ENCODE measurements at places on chromosomes 11 and 22.

- DNase-seq, result no peak
Observed at GRCh38 chr22:42913874-42914510, 56.9 kb upstream of the ARFGAP3 start.

- no peak for DNase-seq
Observed at GRCh38 chr22:43796567-43796966, 15.5 kb downstream of the EFCAB6 start.

- no peak for DNase-seq
Observed at GRCh38 chr11:106827687-106828086, 190.6 kb downstream of the GUCY1A2 start.

GRCh38 chr11:104205838-104206237, 41.9 kb upstream of the PDGFD start:
- DNase-seq, result no peak

DNA sequence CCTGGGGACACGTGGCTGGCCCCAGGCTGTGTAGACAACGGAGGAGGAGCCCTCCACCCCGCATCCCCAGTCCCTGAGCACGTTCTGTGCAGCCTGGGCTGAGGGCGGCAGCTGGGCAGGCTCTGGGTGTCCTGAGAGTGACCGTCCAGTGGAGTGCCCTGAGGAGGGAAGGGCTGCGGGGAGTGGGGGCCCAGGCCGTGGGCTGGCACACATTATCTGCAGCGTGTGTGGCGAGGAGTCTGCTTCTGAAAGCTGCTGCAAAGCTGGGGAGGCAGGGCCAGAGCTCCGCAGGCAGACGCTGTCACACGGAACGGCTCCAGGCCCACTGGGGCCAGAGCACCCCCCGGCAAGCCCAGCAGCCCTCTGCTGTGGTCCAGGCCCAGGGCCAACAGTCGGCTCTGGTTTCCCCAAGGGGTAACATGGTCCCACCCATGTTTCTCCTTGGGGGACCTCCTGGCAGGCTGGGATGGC, 835 bp upstream of the ANO9 start:
- DNase-seq, result no peak
